ENCODE measurements at places on chromosomes 7 and 10.

GRCh38 chr7:46352004-46352954 lies 431.2 kb upstream of the IGFBP3 start:
- DNase-seq = no peak

GRCh38 chr7:28170701-28171100 lies 9.9 kb downstream of the JAZF1 start:
- no peak for DNase-seq

DNA sequence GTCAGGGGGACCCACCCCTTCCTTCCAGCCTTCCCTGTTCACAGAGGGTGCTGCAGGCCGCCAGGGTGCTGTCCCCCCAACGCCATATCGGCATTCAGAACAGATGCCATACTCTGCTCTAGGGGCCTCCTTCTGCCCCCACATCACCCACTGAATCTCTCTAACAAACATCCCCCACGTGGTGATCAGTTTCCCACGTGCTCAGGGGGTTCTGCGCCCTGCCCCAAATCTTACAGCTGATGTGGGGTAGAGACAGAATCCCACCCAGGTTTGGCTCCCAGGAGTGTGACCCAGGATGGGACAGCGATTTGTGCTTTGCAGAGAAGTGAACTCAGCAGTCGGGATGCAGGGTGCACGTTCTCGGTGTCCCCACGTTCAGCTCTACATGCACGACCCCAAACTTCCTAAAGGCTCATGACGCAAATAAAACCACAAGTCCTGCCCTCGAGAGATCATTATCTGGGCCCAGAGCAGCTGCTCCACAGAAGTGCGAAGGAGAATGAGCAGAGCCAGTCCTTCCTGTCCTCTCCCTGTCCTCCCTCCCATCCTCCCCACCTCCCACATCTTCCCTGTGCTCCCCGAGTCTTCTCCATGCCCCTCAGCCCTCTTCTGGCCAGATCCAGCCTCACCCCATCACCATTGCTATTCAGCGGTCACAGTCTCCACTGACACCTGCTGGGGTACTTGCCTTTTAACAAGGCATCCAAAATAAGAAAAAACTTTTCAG lies 423.4 kb downstream of the DNAJB6 start:
- no peak for DNase-seq

GRCh38 chr10:108078263-108078662 lies 913.8 kb upstream of the SORCS1 start:
- DNase-seq = no peak

DNA sequence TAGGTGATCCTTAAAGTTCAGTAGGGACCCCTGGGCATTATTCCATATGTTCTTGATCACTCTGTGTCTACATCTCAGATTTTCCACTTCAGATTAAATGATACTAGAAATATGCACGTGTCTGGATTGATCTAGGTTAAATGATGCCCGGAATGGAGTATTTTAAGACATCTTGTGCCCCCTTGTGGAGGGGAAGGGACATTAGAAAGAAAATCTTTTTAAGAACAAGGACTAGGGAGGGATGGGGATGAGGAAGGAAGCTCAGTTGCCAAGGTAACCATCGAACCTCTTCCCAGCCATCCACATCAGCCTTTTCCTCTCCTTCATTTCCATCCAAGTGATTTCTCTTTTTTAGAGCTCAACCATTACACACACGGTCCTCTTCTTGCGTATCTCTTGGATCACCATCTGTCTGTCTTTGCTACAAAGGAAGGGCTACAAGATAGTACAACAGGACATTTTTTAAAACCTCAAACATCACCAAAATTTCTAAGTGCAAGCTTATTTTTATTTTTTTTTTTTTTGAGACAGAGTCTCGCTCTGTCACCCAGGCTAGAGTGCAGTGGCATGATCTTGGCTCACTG lies 40.5 kb downstream of the PRSS2 start:
- no peak for DNase-seq

DNA sequence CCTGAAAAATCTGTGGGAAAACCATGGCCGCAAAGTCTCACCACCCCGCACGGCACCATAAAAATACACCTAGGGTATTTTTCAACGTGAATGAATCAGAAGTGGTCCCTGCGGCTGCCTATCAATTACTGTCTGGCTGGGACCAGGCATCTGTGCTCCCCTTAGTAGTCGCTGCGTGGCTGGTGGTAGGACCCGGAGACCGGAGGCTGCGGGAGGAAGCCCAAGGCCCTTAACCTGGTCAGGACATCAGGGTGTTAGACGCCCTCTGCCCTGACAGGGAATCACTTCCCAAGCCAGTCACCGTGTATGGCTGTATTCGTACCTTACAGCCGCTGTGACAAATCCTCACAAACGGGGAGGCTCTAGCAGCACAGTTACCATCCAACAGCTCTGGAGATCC lies 141.5 kb upstream of the PPP2R2D start:
- DNase-seq = no peak

DNA sequence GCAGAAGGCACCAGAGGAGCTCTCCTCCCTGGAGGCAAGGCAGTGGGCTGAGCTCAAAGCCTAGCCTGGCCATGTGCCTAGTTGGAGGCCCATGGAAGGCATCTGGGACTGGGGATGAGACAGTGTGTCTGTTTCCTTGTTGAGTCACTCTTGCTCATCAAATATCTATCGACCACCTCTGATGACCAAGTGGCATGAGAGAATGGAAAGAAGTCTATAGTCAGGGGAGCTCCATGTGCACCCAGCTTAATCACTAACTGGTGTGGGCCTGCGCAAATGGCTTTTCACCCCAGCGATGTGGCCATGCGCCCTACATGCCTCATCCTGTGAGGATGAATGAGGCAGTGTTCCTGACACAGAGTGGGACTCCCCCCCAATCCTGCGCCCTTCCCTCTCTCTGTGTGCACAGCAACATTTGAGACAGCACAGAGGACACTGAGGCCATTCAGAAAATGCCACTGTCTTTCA lies 229.9 kb downstream of the RPS24 start:
- DNase-seq = no peak

GRCh38 chr10:17993361-17993760 lies 41.6 kb downstream of the SLC39A12 start:
- no peak for DNase-seq

DNA sequence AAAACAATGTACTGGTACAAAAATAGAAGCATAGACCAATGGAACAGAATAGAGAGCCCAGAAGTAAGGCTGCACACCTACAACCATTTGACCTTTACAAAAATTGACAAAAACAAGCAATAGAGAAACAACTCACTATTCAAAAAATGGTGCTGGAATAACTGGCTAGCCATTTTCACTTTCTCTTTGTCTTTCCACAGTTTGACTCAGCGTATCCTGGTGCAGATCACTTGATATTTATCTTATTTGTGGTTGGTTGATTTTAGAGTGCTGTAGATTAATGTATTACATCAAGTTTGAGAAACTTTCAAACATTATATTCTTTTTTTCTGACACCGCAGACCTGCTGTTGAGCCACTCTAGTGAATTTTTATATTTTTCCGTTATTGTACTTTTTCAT lies 381.4 kb downstream of the DGKB start:
- DNase-seq = no peak

GRCh38 chr10:99964791-99965190 lies 45.0 kb downstream of the DNMBP start:
- DNase-seq = no peak

DNA sequence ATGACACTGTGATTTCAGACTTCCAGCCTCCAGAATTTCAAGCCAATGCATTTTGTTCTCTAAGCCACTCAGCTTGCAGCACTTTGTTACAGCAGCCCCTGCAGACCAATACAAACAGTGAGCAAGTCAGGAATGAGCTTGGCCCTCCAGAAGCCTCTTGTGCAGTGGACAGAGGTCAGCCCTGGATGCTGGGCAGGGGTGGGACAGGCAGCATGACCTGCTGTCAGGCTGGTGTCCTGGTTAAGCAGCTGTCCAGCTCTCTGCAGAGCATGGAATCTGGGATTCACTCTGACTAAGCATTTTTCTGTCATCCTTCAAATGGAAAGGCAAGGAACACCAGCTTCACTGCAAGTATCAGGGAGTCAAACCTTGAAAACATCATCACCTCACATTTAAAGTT lies 85.5 kb upstream of the GDF10 start:
- no peak for DNase-seq

All from CD4-positive, alpha-beta T cell treated with Interleukin-15 for 1 hour (primary cell).